ENCODE measurements at places on chromosomes 7 and 10. TPM values are rescaled to one million over a fixed set of nuclear protein-coding genes. Genes with fewer than 3 reads are reported as not detected.

Gene VWA2
- not detected for total RNA-seq

GRCh38 chr10:1171586-1171985, 115.4 kb downstream of the WDR37 start:
- DNase-seq: no peak

Gene NPSR1
- total RNA-seq: not detected

GRCh38 chr10:75404815-75405597, 3.4 kb upstream of the ZNF503 start:
- no peak for DNase-seq

DNA sequence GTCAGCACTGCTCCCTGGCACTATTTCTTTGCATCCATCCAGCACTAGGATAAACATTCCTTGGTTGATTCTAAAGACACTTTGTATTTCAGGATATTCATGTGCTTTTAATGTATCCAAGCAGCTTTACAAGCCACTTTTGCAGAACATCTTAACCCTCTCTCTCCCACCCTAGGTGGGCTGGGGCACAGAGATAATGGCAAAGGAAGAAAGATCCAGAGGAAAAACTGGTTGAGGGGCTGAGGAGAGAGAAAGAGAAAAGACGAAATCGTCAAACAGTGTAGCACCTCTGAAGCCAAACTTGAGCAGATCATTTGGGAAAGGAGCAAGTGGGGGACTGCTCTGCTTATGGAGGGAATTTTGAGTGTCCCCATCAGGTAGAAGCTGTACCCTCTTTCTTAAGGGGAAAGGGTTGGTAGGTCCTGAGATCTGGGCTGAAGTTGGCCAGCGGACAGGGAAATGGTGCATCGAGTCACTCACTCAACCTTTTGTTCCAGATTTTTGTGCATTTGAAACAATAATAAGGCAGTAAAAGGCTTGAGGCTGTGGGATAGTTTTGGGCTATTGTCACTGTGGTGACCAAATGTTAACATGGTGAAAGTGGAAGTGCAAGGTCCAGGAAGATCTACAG, 4.2 kb upstream of the HOXA13 start:
- DNase-seq: no peak

GRCh38 chr7:20482071-20482470, 133.4 kb upstream of the ABCB5 start:
- no peak for DNase-seq

GRCh38 chr7:152395112-152395511, 40.7 kb downstream of the KMT2C start:
- no peak for DNase-seq
